ENCODE measurements at places on chromosomes 3 and 15.

GRCh38 chr3:84100861-84101260, 857.9 kb upstream of the CADM2 start:
- DNase-seq, result no peak

DNA sequence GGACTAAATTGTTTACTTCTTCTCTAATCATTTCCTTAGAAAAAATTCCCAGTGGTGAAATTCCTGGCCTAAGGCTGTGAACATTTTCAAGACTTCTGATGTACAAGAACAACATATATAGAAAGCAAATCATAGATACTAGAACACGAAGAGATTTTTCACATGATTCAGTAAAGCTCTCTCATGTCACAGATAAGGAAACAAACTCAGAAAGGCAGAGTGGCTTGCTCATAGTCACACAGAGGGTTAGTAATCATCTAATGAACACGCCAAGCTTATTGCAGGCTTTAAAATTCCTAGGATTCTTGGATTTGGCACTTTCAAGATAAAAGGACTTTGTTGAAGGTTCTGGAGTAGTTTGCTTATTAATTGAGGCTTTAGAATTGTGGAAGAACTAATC, 26.2 kb downstream of the CRTAP start:
- DNase-seq, result no peak

DNA sequence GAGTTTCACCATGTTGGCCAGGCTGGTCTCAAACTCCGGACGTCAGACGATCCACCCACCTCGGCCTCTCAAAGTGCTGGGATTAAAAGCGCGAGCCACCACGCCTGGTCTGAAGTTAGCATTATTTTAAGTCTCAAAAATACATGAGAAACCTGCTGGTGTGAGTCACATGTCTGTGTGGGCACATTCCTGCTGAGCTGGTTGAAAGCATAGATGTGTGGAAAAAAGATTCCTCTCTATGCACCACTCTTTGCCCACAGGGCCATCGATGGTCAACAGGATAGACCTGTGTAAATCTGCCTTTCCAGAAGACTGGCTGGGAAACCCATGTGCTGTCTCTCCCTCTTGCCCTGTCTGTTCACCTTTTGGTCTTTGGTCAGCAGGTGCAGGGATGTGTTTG, 63.5 kb downstream of the CHRD start:
- DNase-seq, result no peak

- peak; percentile 92 for DNase-seq
These were observed 636 bp upstream of the STT3B start for GRCh38 chr3:31531992-31532586.

GRCh38 chr3:65484964-65485363, 553.8 kb downstream of the MAGI1 start:
- no peak for DNase-seq

GRCh38 chr15:81273200-81273599, 50.7 kb downstream of the STARD5 start:
- DNase-seq, result no peak

DNA sequence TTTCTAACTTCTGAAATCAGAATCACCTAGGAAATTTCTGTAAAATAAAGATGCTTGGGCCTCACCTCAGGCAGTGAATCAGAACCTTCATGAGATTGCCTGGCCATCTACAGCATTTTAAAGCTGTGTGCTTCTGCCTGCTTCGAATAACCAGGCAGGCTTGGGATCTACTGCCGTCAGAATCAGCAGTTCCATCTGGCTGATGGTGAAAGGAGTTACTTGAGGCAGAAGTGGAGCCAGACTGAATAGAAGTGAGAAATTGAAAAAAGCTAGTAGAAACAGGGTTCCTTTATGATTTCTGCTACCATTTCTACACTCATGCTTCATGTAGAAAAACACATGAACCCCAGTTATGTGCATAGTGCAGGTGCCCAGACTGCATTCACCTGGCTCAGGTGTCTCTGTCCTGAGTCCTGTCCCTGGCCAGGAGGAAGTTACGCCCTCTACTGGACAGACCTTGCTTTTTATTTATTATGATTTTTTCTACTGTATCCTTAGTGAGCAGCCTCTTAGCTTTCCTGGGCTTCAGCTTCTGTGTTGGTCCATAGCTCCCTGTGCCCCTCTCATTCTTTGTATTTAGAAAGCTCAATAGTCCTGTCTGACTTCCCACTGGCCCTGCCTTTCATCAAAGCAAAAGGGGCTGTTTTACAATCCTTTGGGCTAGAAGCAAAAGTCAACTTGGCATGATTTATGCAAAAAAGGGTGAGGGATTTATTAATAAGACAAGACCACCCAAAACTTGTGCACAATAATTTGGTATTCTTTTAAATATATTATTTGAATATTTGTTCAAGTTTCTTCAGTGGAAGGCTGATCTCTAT, 200.8 kb upstream of the GOLGA6L4 start:
- no peak for DNase-seq

DNA sequence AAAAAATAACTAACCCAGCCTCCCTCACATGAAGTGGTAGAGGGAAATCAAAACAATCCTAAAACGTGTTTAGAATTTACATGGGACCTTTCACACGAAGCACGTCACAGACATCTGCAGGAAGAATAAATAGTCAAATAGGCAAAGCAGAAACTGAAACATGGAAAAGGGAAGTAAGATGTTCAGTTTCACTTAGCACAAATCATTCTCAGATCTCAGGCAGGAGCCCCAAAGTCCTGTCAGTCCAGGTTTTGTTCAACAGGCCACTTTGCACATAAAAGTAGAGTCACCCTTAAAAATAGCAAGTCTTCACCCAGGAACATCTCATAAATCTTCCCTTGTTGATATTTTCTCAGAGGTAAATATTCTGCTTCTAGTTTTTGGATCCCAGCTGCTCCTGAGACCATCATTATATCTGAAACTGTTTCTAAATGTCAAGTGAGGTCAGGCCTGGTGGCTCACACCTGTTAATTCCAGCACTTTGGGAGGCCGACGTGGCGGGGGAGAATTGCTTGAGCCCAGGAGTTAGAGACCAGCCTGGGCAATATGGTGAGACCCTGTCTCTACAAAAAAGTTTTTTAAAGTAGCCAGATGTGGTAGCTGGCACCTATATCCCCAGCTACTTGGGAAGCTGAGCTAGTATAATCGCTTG, 1.9 kb downstream of the RUBCN start:
- DNase-seq, result no peak

DNA sequence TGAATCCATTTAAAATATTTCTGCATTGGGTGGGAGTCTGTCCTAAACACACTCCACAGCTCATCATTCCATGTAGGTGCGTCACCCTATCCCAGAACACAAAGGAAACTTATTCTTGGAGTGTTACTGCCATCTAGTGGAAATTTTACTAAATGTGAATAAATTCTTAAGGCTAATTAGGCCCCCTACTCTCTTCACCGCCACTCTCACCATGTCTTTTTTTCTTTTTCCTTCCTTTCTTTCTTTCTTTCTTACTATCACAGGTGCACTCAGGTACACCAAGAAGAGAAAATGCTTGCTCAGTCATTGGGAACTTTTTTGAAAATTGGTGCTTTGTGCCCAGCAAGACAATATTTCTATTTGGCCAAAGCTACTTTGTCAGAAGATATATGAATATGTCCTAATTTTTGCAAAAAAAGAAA, 26.4 kb upstream of the ATP8B4 start:
- peak; percentile 54 for DNase-seq

GRCh38 chr3:13319564-13320220, 100.4 kb downstream of the NUP210 start:
- no peak for DNase-seq

DNA sequence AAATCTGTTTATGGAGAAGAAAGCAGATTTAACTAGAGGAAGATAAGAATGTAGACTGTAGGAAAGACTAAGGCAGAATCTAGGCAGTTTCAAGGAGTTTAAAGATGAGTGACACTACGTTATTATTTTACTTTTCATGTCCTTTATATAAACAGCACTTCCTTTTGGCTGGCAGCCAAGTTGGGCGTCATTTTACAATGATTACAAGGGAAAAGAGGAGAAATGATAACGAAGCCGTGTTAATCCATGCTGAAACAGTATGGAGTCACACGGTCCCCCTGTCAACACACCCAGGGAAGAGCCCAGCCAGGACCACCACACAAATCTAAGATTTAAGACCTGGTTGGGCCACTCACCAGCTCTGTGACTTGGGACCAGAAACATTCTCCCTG, 83.7 kb upstream of the NEO1 start:
- no peak for DNase-seq

DNA sequence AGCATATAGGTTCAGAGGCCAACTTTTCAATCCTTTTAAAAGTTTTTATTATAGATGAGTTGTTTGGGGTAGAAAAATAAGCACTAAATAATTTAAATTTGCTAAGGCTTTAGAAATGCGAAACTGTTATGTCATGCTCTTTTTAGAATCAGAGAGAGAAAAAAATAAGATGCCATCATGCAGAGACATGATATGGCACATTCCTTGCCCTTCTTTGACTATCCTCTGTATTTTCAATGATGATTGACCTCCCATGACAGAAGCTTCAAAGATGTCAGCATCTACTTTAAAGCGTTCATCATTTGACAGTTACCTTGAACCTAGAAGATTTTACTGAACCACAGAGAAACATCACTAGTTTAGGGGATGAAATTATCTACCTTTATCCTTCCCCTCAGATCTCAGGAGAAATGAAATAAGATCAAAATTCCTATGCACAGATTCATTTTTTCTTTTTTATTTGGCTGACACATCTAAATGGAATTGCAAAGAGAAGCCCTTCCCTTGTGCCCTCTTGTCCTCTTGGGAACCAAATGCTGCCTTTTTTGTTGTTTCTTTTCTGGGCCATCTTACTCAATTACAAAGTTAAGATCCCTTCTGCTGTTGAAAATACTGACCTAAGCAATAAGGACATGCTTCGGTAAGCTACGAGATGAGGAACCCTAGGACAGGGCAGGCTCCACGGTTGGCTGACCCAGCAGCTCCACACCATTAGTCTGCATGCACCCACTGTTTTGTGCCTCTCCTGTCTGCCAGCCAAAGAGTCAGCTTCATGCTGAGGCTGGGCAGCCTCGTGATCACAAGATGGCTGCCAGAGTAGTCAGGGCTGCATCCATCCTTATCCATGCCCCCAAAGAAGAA, 289.7 kb upstream of the TPM1 start:
- DNase-seq, result no peak

DNA sequence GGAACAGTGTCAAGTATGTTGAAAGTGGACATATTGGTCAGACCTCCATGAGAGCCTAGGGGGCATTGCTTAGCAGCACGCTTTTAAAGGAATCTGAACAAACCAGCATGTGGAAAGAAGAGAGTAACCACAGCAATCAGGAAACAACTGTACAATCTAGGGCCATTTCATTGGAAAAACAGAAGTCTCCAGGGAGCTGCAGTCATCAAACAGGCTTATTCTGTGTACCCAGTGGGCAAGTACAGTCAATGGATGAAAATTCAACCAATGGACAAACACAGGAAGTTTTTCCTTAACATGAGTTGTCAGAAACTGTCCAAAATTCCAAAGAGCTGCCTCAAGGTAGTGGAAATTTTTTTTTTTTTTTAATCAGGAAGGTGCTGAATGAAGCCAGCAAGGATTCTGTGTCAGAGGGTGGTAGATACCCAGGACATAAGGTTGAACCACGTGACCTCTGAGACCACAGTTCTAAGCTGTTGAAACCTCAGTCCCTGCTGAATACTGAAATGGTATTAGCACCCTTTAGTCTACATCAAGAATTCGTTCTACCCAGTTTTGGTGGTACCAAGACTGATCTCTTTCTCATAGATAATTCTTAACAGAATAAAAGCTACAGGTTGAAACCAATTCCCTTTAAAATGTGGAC, 4.4 kb upstream of the DLG1 start:
- no peak for DNase-seq

DNA sequence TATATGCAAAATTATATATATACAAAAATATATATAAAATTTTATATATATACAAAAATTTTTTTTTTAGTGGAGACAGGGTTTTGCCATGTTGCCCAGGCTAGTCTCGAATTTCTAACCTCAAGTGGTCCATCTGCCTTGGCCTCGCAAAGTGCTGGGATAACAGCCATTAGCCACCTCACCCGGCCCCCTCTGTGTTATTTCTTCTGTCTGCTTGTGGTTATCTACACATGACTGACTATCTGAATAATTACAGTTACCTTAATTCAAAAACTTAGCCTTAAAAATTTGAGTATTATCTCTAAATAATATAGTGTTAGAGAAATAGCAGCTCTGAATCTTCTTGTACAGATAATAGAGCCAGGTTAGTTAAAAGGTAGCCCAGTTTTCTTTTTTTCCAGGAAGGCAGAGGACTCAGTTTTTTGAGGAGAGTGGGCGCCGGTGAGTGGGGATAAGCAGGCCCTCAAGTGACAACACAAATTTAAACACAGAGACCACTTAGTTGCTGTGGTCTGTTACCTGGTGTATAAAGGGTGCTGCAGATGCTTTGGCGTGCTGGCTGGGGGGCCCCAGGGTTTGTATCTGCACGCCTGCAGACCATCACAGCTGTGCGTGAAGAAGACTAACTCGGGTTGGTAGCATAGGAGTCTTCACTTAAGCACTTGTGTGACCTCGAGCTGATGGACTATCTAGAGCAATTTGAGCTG, 83.7 kb downstream of the TRAK1 start:
- no peak for DNase-seq

DNA sequence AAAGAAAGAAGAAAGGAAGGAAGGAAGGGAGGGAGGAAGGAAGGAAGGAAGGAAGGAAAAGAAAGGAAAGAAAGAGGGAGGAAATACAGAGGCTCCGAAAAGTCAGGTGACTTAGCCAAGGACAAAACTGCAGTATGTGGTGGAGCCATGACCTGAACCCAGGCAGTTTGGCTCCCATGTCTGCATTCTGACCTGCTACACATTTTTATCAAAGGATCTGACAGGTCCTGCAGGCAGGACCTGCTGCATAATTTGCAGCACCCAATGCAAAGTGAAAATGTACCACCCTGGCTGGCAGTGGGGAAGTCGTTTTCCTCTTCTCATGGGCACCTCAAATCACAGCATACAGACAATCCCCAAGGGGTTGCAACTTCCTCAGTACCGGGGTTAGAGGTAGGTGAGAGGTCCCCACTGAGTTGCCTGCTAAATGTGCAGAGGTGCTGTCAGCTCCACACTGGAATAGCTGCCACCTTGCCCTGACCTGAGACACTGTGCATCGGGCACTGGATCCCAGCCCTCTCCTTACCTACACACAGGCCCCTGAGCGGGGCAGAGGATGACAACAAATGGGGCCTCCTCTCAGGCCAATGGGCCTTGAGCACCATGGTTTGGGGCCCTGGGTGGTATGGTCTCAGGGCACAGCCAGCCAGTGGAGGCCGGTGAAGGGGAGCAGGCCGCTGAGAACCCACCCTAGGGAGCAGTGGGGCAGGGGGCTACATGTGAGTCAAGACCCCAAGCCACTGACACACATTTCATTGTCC, 175.1 kb downstream of the SHQ1 start:
- DNase-seq, result no peak

DNA sequence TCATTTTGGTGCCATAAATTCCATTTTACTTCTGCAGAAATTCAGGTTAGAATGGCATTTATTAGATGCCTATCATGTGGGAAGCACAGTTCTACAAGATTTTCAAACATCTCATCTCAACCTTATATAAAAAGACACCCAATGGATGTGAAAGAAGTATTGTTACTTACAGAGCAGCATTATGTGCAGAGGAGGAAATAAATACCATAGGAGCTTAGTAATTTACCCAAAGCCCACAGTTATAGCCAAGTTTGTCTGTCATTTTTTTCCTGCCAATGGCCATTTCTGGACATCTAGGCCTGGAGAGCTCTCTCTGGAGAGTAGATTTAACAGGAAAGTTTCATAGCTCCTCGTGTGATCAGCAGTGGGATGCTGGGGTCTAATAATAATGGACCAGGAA, 659.4 kb upstream of the NAALADL2 start:
- no peak for DNase-seq

- no peak for DNase-seq
These were observed 50.7 kb downstream of the PROS1 start for GRCh38 chr3:93923006-93923405.

GRCh38 chr3:148930752-148931151, 60.6 kb upstream of the GYG1 start:
- no peak for DNase-seq
